ENCODE measurements at places on chromosomes 5 and 9. TPM values are rescaled to one million over a fixed set of nuclear protein-coding genes. Genes with fewer than 3 reads are reported as not detected.

The IPPK gene
- total RNA-seq = 17.4 TPM

The DDX4 gene
- total RNA-seq = not detected

The TNC gene
- not detected for total RNA-seq

The KCTD16 gene
- total RNA-seq = 2.8 TPM

The LMNB1 gene
- total RNA-seq = 67.1 TPM

The NMUR2 gene
- not detected for total RNA-seq

The ALDH7A1 gene
- total RNA-seq = 21.2 TPM

The SLC34A1 gene
- not detected for total RNA-seq

The GABRA1 gene
- total RNA-seq = not detected

The PCDHA12 gene
- total RNA-seq = 5.6 TPM

The ADAMTS13 gene
- 0.40 TPM for total RNA-seq

The FREM1 gene
- total RNA-seq = not detected

The TSSK1B gene
- total RNA-seq = not detected

The SLC6A3 gene
- not detected for total RNA-seq

The EDIL3 gene
- 39.4 TPM for total RNA-seq

GRCh38 chr5:86909418-86910295 is 291.9 kb downstream of the COX7C start:
- peak; percentile 95 for DNase-seq

DNA sequence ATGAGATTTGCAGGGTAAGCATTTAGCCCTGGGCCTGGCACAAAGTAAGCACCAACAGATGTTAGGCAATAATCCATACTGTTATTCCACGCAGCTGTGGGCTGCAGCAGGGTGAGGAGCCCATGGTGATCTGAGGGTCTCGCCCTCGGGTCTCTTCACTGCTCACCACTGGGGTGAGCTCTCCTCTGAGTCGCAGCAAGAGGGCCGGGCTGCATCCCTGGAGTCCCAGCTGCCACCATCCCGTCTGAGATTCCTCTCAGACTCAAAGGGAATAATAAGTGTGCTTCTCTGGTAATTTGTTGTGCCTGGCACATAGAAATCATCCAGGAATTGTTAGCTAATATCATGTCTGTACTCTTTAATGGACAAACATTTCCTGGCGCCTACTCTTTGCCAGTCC is 6.9 kb downstream of the NKX2-5 start:
- no peak for DNase-seq

GRCh38 chr9:5951686-5952211 is 61.1 kb downstream of the MLANA start:
- no peak for DNase-seq

DNA sequence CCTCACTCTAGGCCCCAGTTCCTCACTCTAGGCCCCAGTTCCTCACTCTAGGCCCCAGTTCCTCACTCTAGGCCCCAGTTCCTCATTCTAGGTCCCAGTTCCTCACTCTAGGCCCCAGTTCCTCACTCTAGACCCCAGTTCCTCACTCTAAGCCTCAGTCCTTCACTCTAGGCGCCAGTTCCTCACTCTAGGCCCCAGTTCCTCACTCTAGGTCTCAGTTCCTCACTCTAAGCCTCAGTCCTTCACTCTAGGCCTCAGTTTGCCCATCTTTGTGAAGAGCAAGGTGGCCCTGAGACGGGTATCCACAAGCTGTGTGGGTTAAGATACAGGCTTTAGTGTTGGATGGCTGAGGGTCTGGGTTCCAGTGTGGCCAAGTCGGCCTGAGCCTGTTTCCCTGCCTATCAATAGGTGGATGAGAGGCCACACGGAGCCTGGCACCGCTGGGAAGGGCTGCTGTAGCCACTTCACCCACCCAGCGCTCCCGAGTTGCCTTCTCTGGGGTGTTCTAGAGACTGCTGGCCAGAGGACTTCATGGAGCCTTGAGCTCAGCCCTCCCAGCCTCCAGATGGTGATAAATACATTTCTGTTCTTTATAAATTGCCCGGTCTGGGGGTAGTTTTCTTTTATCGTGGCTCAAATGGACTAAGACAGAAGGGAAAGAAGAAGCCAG is 150.2 kb downstream of the RXRA start:
- no peak for DNase-seq

GRCh38 chr5:35233121-35233520 is 2.8 kb upstream of the PRLR start:
- DNase-seq = no peak

DNA sequence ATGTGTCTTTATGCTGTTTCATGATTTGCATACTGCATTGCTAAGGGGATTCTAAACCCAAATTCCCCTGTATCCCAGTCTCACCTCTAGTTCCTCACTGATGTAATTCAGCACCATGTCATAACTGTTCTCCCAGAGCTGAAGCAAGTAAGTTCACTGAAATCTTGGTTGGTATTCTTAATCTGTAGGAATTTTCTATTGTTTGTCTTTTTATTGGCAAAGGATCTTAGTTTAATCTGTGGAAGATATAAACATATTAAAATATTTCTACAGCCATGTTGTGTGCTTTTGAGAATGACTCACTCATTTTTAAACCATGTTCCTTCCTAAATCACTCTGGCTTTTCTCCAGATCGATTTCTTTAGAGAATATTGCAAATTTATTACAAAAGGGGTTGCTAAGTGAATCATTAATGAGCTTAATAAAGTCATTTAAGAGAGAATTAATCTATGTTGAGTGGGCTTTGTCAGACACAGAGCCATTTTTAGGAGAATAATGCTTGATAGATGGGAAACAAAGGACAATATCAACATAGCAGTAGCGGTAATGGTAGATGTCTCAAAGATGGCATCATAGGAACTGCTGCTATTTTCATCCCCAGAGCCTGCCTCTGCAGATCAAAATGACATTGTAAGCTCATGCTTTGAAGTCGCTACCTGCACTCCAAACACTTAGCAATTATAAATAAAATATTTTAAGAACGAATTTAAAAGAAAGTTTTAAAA is 110.0 kb downstream of the ENC1 start:
- DNase-seq = no peak

- DNase-seq = no peak
Measured at GRCh38 chr9:99682870-99683269, 138.8 kb upstream of the NR4A3 start.

DNA sequence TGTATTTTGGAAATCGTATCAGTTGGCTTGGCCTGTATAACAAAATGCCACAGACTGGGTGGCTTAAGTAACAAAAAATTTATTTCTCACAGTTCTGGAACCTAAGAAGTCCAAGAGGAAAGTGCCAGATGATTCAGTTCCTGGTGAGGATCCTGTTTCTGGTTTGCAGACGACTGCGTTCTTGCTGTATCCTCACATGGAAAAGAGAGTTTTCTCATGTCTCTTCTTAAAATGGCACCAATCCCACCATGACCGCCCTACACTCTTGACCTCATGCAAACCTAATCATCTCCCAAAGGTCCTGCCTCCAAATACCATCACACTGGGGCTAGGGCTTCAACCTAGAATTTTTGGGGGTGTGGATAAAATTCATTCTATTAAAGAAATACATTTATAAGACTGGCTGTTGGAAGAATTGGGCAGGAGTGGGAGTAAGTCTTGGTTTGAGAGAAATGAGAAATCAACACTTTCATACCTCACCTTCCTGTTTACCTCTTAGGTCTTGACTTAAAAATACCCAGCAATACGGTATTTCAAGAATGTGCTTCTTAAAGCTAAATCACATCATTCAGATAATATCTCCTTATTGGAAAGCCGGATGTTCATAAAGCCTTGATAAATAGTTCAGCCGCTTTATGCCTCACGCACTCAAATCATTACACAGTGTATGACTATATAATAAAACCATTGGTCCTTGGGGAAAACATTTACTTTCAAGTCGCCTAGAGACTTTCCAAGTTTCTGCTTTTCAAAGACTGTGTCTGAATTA is 28.7 kb downstream of the PTTG1 start:
- no peak for DNase-seq

- no peak for DNase-seq
Measured at GRCh38 chr5:39362646-39363045, 1.6 kb downstream of the C9 start.

GRCh38 chr5:52674815-52675545 is 112.7 kb upstream of the ITGA1 start:
- no peak for DNase-seq

DNA sequence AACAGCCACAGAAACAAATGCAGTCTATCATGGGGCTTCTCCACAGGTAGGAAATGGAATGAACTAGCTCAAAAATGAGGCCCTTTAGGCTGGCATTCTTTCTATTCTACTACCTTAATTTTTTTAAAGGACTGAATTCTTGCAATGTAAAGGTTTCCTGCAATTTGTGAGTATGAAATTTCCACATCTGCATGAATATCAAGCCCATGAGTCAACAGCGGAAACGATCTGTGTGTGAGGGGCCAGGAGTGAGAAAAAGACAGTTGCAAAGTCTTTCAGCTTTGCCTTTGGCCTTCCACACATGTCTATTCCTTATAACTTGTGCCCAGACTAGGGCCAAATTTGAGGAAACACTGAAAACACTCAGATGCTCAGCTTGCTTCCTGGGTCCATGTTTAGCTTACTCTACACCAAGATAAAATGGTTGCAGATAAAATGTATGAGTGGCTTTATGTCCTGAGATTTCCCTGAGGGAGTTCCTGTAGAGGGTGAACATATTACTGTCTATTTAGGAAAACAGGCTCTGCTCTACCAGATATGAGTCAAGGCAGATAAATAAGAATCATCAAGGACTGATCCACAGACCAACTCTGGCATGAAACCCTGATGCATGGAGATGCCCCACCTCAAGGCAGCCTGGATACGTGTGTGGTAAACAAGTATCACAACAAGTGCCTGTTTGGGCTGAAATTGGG is 46.5 kb downstream of the RETREG1 start:
- DNase-seq = no peak

DNA sequence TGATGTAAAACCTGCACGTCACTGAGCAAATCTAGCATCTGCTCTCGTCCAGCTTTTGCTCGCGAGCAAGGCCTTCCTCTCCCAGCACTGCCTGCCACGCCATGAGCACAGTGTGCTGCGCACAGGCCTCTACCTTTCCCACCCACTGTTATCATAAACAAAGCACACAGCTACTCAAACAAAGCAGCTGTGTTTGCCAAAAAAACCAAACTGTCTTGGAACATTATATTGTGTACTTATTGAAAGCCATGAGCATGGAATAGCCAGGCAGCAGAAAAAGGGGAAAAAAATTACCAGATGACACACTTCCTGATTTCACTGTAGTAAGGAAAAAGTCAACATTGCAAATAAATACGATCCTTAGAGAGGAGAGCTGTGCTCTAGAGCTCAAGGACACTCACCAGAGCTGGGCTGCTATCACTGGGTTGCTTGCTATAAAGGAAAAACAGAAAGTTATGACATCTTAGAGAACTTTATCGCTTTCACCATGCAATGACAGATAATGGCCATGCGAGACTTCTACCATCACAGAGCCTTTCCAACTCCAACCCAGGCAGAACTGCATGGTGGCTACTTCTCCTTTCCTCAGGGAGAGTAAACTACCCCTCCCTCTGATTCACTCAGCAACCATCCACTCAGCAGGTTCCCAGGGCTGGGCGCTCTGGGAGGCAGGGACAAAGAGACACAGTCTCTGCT is 69.6 kb downstream of the EPB41L4B start:
- peak; percentile 73 for DNase-seq

- no peak for DNase-seq
Measured at GRCh38 chr5:115321309-115321708, 24.9 kb upstream of the CCDC112 start.

DNA sequence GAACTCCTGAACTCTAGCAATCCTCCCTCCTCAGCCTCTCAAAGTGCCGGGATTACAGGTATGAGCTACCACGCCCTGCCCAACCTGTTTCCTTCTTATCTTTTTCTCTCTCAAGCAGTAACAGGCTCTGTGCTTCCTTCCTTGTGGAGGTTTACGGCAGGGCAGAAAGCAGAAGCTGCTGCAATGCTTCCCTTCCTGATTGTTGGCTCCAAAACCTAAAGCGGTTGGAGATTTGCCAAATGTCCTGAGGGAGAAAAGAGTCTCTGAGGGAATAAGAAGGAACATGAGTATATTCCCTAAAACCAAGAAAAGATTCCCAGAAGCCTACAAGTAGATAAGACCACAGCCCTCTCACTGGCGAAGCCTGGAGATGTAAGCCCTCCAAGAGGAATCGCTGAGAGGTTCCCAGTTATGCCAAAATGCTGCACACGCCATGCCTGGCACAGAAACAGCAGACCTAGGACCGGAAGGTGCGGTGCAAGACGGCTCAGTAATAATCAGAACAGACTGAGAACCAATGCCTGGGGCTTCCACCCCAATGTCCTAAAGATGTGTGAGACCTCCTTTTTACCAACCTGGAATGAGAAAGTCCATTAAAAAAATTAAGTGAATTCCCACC is 73.2 kb downstream of the APTX start:
- DNase-seq = no peak

DNA sequence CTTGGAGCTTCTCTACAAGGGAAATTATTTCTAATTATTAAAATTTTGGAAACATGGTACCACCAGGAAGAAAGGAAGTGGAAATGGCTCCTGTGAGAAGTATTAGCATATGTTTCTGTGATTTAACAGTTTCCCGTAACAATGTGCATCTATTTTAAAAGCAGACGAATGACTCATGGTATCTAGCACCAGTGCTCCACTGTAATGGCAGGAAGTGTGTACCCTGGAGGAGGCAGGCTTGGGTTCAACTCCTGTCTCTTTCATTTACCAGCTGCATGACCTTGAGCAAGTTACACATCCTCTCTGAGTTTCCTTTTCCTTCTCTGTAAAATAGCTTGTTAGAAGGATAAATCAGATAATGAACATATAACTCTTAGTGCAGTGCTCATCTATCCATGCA is 41.0 kb upstream of the ANGPTL2 start:
- DNase-seq = peak; percentile 30

DNA sequence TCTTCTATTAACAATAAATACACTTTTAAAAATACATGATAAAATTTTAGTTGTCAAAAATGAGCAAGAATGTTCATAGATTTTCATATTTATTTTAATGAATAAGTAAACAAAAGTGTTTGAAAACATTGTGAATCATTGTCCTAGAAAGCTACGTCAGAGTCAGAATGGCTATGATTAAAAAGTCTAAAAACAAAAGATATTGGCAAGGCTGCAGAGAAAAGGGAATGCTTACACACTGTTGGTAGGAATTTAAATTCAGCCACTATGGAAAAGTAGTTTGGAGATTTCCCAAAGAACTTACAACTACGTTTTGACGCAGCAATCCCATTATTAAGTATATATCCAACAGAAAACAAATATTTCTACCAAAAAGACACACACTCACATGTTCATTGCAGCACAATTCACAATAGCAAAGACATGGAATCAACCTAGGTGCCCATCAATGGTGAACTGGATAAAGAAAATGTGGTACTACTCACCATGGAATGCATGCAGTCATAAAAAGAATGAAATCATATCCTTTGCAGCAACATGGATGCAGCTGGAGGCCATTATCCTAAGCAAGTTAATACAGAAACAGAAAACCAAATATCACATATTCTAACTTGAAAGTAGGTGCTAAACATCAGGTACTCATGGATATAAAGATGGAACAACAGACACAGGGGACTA is 49.2 kb upstream of the FBXL17 start:
- no peak for DNase-seq

DNA sequence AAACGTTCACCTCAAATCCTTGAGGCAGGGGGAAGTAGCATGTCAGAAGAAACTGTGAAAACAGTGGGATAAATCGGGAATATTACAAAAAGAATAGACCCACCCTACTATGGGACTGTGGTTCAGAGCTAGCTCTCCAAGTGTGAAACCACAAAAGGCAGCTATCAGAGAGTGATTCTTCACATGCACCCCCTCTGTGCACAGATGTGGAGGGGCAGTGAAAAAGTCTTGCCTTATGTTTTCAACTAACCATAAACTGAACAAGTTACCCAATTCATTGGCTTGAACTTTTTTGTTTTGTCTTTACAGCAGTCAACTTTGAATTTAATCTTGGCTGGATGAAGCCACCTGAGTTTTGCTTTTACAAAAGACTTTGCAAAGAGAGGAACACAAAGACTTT is 98.8 kb upstream of the NR4A3 start:
- no peak for DNase-seq

- no peak for DNase-seq
Measured at GRCh38 chr9:130089141-130089540, 35.4 kb downstream of the GPR107 start.

Data from NCI-H460 (cell line).